NCI-H146 (cell line): ENCODE measurements at places on chromosomes 4 and X.

- DNase-seq = peak; percentile 57
Observed at GRCh38 chr4:41069257-41069656, 145.1 kb downstream of the APBB2 start.

- no peak for DNase-seq
Observed at GRCh38 chrX:133985164-133985966, at the start of gene GPC3. TSS of gene GPC3 (minus strand) at chrX:133985594.

DNA sequence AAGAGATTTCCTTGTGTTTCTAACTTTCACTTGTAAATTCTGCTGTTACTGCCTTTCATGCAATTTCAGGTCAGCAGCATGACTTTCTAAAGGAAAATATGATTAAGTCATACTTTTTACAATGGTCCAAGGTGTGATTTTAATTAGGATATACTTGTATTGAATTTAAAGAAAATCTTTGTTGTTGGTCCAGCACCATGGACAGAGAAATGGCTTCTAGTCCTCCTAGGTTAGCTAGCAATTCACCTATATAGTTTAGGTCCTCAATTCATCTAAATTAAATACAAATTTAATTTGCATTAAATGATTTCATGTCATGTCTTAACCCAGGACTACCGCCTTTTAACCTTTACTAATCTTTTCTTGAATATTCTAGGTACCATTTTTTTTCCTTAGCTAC lies 304.9 kb upstream of the RPS6KA3 start:
- DNase-seq = no peak

GRCh38 chr4:7744142-7744804 lies 195.4 kb downstream of the AFAP1 start:
- no peak for DNase-seq

GRCh38 chr4:7968262-7968896 lies 28.7 kb upstream of the AFAP1 start:
- no peak for DNase-seq

DNA sequence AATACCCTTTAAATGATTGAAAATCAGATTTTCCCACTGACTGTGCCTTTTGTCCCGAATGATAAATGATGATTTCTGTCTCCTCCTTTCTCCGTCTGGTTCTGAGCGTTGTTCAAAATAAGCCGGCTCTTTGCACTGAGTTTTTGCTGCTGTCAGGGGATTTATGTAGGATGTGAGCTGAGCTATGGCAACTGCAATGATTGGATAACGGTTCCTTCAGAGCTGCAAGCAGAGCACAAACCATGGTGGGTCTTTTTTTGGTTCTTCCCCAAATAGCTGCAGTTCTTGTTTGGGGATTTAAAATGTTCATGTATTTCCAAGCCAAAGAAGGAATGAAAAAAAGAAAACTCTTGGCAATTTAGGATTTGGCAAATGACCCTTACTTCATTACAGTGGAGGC lies 124.5 kb upstream of the CASK start:
- DNase-seq = no peak

DNA sequence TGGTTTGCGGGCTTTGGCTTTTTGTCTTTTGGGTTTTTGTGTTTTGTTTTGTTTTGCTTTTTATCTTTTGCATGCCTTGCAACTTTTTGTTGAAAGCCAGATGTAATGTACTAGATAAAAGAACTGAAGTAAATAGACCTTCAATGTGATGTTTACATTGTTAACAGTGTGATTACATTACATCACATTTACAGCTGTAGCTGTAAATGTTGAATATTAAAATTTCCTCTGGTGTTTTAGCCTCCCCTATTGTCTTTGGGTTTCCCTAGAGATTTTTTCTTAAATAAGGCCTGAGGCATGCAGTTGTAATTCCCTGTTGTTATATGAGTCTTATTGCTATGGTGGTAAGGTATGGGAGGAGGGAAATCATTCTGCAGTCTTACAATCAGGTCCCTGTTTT lies 275.0 kb downstream of the PARM1 start:
- DNase-seq = no peak

GRCh38 chrX:125004799-125005198 lies 314.9 kb upstream of the TEX13C start:
- DNase-seq = peak; percentile 65

GRCh38 chr4:26402458-26402857 lies 81.6 kb downstream of the RBPJ start:
- no peak for DNase-seq

- DNase-seq = no peak
Observed at GRCh38 chr4:32661229-32661628, 1941.1 kb downstream of the PCDH7 start.

- no peak for DNase-seq
Observed at GRCh38 chrX:46730765-46731164, 28.2 kb downstream of the SLC9A7 start.

GRCh38 chr4:3338976-3339531 lies 46.2 kb downstream of the RGS12 start:
- no peak for DNase-seq

DNA sequence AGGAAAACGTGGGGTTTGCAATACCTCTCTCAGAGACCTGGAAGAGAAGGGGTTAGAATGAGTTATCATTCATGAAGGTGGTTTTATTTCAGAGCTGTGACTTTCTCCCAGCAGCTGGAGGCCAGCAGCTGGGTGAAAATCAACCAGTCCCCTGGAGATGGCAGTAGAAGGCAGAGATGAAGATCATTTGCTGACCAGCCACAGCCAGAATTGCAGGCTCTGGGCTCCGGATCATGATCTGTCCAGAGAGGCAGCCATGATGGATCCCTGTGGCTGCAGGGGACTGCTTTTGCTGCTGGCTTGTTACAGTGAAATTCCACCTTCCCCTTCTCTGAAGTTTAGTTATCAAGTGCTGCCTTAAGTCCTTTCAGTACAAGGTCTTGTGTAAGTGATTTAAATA lies 46.9 kb upstream of the TAB3 start:
- no peak for DNase-seq

DNA sequence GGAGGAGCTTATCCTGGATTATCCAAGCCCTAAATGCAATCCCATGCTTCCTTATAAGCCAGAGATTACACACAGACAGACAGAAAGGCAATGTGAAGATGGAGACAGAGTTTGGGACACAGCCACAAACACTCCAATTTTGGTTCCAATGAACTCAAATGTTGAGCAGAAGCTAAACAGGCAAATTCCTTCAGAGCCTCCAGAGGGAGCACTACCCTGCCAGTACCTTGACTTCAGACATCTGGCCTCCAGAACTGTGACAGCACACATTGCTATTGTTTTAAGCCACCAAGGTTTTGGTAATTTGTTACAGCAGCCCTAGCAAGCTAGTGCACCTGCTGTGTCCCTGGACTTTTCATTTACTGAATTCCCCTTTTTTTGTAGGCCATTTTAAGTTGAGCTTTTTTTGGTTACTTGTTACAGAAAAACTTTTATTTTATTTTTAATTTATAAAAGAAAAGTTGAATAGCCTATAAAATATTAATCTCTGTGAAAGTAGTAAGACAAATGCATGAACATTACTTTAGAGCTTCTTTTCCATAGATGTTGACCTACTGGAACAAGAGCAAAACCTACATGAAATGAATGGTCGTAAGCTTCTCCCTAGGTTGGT lies 33.4 kb upstream of the SRD5A3 start:
- DNase-seq = no peak

- no peak for DNase-seq
Observed at GRCh38 chr4:150325872-150326271, 247.6 kb downstream of the DCLK2 start.

GRCh38 chr4:70901984-70902576 lies at the start of gene MOB1B:
TSS of gene MOB1B (plus strand) at chr4:70902369. CDS start at chr4:70902537, 168 bp downstream.
- peak; percentile 89 for DNase-seq

GRCh38 chr4:96543346-96543745 lies 703.5 kb downstream of the PDHA2 start:
- no peak for DNase-seq

- DNase-seq = no peak
Observed at GRCh38 chr4:26206339-26206738, 114.5 kb upstream of the RBPJ start.

GRCh38 chrX:50812995-50813842 lies 775 bp downstream of the SHROOM4 start:
- no peak for DNase-seq

DNA sequence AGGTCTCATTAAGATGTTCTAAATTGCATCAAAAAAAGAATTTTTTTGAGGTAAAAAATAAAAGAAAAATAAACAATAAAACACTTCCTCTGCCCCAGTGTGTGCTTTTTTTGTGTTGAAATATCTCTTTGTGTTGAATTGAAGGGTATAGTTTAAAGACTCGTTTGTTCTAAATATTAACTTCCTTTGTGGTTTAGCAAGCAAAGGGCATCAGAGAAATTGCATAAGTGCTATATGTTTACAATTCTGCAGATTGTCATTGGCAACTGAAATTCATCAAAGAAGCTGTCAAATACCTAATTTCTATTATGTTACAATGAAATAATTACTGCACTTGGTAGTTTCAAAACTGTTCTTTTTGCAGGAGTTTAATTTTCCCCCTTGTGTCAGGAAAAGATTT lies 260.5 kb downstream of the DKK2 start:
- DNase-seq = no peak

- DNase-seq = no peak
Observed at GRCh38 chrX:150813922-150814321, 84.5 kb downstream of the CD99L2 start.

DNA sequence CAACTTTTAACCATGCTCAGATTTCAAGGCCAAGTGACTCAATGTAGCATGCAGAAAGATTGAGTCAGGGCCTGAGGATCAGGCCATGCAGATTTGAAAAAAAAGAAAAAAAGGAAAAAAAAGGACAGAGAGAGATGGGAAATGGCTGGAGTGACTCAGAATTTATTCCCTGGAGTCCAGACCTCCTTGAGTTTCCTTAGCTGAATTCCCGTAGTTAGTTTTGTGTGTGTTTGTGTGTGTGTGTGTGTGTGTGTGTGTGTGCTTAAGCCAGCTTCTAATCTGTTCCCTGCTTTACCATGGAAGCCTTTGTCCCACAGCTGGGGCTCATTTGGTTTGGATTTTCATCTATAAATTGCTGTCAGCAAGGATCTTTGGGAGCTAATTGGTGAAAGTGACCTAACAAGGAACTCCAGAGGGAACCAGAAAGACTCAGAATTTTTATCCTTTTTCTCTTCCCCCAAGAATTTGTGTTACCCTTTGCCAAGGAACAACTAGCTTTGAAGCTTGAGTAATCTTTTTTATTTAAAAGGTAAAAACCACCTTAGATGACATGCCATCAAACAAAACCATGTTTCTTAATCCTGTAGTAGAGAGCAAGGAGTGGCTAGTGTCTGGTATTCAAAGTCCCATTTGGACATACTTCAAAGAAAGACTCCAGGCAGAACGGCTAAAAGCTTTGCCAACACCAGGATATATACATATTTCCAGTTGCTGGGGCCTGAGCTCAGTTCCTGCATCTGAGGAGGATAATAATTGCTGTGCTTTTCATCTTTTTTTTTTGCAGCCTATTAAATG lies 109.0 kb upstream of the DDIT4L start:
- DNase-seq = no peak

DNA sequence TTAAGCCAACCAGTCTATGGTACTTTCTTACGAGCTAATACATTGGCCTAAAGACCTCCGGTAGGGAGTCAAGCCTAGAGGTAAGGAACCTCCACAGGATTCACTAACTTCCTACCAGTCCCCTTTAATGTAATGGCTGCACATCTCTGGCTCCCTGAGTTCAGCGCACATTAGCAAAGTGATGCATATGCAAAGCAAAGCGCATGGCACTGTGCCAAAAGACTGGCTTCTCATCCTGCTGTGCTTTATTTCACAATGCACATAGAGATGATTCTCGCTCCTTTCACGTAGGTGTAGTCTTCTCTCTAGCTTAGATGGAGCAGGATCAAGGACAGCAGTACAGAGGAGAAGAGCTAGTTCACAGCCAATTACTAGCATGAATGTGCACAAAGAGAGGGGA lies 14.6 kb upstream of the CLTRN start:
- no peak for DNase-seq

DNA sequence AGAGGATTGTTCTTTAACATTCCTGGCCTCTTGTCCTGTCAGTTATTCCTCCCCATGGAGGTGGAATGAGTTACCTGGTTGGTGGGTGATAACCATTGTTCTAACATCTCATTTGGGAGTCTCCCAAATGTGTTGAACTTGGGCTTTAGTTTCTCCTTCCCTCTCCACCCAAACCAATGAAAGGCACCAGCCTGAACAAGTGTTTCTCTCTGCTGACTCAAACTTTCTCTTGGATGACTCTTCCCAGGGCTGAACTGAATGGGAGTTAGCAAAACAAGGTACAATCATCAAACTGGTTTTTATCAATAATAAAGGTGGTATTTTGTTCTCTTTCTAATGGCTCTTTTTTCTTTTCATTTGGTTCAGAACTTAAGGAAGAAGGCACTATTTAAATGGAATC lies 2.7 kb downstream of the DYNLT3 start:
- no peak for DNase-seq

DNA sequence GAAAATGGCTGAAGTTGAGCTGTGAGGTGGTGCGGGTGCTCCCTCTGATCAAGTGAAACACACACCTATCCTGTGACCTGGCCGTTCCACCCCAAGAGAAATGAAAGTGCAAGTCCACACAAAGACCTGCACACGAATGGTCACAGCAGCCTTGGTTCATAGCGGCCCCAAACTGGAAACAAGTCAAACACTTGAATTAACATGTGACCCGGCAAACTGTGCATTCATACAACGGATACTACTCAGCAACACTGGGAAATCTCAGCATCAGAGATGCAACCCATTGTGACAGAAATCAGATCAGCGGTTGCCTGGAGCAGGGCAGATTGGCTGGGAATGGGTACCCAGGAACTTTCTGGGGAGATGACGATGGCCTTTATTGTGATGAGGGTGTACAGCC lies 7.6 kb downstream of the G6PD start:
- DNase-seq = no peak

GRCh38 chr4:126890383-126890782 lies 742.4 kb upstream of the INTU start:
- DNase-seq = no peak

DNA sequence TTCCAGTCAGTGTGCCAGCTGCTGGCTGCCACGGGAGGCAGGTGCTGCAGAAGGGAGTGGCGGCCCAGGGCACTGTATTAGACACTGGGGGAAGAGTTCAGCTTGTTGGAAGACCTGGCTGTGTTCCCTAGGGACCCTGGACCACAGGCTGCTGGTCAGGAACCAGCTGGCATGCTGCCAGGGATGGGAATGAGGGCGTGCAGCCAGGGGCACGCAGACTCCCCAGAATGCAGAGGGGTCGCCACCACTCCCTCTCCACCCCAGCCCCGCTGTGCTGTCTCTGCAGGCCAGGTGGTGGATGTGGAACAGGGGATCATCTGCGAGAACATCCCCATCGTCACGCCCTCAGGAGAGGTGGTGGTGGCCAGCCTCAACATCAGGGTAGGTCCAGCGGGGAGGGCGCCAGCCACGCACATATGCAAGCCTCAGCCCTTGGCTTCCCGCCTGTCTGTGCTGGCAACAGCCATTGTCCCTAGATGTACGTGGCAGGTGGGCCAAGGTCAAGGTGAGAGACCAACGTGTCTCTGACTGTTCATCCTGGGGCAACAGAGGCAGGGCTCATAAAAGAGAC lies 12.3 kb downstream of the ABCD1 start:
- DNase-seq = no peak

- DNase-seq = peak; percentile 63
Observed at GRCh38 chrX:39689376-39690104, 408.2 kb downstream of the BCOR start.

DNA sequence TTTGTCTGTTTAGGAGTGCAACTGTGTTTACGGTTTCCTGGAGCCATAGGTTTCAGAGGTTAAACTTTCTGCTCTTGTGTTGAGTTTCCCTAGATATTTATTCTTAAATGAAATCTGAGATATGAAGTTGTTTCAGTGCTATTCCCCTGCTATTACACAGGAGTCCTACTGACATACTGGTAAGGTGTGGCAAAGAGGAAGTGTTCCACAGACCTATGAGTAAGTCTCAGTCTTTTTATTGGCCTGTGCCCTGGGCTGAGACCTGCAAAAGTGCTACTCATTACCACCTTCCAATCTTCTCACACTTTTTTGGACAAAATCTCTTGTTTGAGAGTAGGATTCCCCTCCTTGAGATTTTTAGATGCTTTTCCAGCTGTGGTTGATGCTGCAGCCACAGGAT lies 35.6 kb upstream of the MAGEA8 start:
- DNase-seq = no peak
